NCI-H345 (cell line): ENCODE measurements at places on chromosomes 1 and 21.
A peak's percentile ranks its signal among the peaks of the same experiment; 100 is the strongest.

GRCh38 chr1:18004278-18004677 lies 103.3 kb upstream of the IGSF21 start:
- DNase-seq: no peak

GRCh38 chr1:55363268-55363667 lies 148.1 kb upstream of the USP24 start:
- DNase-seq: no peak

- DNase-seq: no peak
Measured at GRCh38 chr21:14099570-14099969, 111.2 kb downstream of the LIPI start.

DNA sequence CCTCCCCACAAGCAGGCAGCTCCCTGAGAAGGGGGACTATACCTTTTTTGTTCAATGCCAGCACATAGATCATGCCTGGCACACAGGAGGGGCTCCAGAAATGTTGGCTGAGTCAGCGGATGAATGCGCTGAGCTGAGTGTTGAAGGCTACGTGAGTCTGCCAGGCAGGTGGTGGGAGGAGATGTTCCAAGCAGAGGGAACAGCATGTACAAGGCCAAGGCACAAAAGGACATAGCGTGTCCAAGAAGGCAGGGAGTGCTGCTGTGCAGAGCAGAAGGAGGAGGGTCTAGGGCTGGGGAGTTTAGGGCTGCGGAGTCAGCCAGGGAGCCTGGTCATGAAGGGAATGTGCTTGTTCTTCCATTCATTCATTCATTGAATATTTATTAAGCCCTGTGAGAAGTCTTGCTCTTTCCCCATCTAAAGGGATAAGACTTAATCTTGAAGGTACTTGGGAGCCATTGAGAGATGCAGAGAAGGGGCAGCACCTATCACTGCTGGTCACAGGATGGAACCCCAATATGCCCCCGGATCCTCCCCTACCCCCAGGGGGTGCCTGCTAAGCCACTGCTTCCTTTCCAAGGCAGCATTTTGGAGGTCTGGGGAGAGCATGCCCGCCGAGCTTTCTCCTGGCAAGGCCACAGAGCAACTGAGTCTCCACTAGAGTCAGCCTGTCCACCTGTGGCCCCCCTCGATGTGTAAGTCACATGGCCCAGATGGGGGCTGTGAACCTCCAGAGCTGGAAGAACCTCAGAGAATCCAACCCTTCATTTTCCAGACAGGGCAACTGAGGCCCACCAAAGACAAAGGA lies 31.2 kb upstream of the LAPTM5 start:
- DNase-seq: no peak

DNA sequence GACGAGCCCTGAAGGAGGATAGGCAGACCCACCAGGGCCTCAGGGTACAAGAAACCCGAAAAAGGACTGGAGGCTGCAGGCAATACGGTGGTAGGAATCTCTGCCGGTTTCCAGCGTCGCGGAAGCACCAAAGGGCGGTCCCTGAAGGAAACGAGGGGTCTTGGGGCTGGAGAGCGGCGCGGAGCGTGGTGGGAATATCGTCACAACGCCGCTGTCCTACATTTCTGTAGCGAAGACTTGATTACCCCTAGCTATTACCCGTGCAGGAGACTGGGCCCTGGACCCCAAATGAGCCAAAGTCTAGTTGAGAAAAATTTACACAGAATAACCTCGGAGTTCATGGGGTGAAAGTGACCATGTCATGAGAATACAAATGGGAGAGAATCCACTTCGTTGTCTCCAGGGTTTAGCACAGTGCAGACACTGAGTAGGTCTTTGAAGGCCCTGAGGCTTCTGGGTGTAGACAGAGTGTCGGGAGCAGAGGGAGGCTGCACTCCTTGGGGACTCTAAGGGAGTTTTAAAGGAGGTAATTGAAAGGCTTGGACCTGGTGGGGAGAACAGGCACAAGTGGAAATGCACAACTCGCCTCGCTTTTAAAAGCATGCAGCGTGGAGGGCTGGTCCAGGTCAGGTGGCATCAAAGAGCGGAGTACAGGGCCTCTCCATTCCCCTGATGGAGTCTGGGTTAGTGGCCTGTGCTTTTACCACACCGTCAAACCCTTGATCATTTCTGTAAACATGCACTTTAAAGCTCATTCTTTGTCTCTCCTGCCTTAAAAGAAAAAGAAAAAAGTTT lies 1.5 kb downstream of the ATP1A1 start:
- no peak for DNase-seq

GRCh38 chr1:9724706-9725476 lies 73.4 kb downstream of the PIK3CD start:
- DNase-seq: peak; percentile 55

DNA sequence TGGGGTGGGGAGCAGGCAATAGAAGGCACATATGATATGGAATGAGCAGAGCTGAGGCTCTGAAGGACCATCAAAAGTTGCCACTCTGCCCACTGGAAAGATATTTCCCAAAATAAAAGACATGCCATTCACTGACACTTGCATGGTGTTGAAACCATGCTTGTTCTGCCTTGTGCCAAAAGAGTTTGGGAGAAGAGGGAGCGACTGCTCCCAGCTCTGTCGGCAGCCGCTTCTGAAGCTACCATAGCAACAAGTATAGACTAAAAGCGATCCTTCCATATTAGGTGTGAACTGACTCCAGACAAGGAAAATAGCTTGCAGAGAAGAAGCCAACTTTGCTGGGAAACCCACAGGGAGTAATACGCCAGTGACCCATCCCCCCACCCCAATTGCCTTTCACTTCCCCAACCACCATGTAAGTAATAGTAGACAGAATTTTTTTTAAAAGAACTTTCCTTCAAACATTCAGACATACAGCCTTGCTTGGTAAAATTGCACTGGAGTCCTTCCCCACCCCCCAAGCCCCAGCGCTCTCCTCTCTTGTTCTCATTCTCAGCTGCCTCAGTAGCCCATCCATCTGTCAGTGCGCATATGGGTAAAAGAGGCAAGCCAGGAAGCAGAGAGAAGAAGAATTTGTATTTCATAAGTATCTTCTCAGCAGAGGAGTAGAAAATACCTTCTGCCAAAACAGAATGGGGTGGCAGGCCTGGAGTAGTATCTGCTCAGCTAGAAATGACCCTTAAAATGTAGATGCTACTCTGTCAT lies 263.7 kb downstream of the OMA1 start:
- no peak for DNase-seq

GRCh38 chr1:175146529-175147213 lies 45.9 kb downstream of the KIAA0040 start:
- DNase-seq: peak; percentile 64

- DNase-seq: no peak
Measured at GRCh38 chr1:54710841-54711240, 4.8 kb upstream of the TTC4 start.

- no peak for DNase-seq
Measured at GRCh38 chr1:81387446-81387845, 413.3 kb upstream of the ADGRL2 start.

DNA sequence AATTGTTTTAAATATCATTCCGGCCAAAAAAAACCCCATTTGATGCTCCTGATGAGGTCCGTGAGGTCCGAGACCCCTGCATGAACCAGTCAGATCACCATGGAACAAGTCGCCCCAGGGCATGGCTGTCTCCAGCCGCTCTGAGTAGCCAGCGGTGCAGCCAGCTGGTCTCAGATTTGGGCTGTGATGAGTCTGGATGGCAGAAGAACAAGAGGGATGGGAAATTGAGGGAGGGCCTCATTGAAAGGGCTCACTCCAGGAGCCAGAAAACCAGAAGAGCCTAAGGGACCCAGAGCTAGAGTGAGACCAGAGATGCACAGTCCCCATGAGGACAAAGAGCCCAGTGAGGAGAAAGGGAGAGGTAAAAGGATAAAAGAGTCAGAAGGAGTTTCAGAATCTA lies 174.0 kb downstream of the TOMM20 start:
- no peak for DNase-seq

DNA sequence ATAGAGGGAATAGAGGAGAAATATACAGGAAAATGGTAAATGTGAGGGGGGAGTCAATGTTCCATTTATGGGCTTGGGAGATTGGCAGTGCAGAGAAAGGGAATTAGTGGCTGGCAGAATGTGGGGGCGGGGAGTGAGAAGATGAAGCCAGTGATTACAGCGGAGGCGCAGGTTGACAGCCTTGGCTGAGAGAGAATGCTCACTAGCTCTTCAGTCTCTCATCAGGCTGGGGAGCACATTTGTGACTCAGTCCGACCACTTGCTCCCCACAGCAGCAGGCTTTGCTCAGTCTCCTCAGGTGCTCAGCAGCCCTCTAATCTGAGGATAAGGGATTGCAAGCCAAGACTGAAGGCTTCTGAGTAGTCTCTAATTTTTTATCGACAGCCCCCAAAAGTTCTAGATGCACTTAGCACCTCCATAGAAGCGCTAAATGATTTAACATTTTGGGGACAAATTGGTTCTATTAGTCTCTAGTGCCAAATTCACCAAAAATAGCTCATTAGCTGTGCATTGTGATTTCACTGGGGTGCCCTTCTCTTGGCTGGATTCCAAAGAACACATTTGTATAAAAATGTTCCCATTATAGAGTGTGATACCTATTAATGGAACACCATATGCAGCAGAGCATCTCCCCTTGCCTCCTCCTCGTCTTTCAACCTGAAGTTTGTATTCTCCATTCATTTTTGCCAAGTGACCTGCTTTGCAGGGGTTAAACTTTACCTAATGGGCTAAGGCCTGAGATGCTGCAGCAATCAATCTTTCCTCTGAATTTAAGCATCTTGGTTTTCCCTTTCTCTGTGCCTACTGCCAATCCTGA lies 191.8 kb downstream of the ZNF326 start:
- no peak for DNase-seq

GRCh38 chr1:156281281-156281680 lies 1.3 kb downstream of the SMG5 start:
- peak; percentile 44 for DNase-seq

DNA sequence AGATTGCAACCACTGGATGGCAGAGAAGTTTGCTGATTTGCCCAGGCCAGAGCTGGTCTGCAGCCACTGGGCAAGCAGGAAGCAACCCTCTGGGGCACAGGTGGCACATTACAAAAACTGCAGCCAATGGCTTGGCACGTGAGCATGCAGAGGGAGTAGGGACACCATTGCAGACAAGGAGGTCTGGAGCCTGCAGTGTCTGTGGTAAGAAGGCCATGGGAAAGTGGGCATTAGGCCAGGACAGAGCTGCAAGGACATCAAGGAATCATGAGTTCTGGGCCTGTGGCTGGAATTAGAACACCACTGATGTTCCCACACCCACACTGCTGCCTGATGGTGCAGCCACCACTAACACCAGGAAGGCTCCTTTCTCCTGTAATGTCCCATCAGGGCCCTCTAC lies 113.0 kb downstream of the TSEN15 start:
- no peak for DNase-seq

- no peak for DNase-seq
Measured at GRCh38 chr1:166297993-166298392, 131.2 kb upstream of the FAM78B start.

DNA sequence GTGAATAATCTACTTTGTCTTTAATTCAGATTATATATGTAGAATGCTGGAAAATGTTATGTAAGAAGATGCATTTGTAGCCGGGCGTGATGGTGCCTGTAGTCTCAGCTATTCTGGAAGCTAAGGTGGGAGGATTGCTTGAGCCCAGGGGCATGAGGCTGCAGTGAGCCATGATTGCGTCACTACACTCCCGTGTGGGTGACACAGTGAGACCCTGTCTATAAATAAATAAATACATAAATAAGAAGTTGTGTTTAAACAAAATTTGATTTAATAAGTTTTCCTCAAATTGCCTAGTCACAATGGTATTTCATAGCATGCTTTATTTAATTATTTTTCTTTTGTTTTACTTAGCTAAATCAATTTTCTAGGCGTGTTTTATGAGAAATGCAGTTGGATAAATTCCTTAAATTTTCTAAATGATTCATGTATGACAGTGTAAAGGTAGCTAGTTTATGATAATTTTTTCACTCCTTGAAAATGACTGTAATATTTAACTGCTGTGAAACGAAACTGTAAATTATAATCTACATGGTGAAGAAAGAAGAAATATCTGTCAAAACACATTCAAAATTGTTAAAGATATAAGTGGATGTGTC lies 232.6 kb downstream of the SRGAP2C start:
- DNase-seq: no peak

- DNase-seq: peak; percentile 63
Measured at GRCh38 chr1:24830680-24831272, 85.5 kb downstream of the CLIC4 start.

DNA sequence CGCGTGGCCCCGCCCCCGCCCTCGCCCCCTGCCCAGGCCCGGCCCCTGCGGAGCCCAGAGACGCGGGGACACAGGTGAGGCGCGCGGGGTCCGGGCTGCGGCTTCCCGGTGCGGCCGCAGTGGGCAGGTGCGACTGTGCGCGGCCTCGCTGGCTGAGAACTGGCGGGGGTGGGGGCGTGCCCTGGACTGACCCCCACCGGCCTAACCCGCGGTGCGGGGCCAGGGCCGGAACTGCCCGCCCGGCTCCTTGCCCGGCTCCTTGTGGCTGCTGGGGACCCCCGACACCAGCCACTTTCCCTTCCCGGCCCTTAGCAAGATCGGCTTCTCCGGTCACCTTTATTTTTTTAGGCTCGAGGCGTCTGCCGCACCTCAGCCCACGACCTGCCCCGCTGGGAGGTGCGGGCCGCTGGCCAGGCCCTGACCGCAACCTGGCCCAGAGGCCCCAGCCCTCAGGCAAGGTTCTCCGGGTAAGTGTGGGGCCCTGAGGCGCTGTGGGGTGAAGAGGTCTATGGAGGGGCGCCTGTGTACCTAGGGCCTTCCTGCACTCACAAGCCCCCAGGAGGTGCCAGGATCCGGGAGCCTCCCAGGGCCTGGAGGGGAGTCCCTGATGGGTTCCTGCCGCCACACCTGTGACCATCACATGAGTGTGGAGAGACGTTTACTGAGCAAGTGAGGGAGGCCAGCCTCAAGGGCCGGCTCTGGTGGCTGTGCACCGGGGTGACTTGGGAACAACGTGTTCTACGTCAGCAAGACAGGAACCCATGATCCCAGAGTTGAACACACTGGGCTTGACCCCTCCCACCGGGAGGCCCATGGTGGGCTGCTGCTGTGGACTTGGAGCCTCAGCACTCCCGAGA lies at the start of gene SMIM1:
TSS of gene SMIM1 (plus strand) at position 35 of the 857 bp plus-strand sequence. CDS start 2,625 bp downstream, outside the sequence.
- DNase-seq: no peak

DNA sequence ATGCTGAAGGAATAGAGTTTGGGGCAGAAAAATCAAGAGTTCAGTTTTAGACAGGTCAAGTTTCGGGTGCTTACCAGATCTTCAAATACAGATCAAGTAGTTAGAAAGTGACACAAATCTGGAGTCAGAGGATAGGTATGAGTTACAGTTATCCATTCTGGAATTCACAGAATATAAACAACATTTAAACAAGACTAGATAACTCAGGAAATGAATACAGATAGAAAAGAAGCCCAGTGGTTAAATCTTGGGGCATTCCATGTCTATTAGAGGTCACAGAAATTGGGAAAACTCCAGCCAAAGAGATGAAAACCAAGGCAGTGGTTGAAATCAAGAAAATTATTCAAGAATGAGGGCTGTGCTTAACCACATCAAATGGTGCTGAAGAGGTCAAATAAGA lies 187.0 kb upstream of the HP1BP3 start:
- DNase-seq: no peak

DNA sequence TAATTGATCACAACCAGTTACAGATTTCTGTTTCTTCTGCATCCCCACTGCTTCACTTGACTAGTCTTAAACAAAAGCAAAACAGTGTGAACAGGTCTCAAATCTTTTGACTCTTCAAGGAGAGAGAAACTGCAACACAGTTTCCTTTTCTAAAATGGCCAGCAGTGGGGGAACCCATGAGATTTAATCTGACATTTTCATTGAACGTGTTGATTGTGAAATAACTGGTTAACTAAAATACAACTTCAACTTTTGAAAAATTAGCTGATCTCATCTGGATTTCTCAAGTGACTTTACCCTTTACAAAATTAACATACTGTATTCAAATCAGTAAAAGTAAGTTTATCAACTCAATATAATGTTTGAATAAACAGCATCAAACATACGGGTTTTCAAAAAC lies 143.0 kb downstream of the HFM1 start:
- DNase-seq: no peak
